ENCODE measurements at places on chromosomes 6 and 20. TPM values are rescaled to one million over a fixed set of nuclear protein-coding genes. Genes with fewer than 3 reads are reported as not detected.

Gene BTN1A1
- total RNA-seq: not detected

Gene ZNF334
- 7.9 TPM for total RNA-seq

Gene IL17F
- not detected for total RNA-seq

DNA sequence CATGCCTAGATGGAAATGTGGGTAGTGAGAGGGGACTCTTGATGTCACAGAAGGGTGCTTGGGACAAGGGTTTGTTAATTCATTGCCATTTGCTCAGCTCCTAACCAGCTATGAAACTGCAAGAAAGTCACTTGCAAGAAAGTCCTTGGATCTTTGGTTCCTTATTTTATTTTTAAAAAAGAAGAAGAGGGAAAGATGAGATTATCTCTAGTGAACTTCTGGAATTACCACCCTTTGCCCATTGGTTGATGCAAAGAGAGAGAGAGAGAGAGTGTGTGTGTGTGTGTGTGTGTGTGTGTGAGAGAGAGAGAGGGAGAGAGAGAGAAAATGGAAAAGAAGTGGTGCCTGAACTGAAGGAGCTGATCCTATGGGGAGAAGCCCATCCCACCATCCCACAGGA, 4.6 kb upstream of the SFT2D1 start:
- no peak overlapping the region for H3K4me3 ChIP-seq
- H3K27me3 ChIP-seq: no peaks in the 10 kb centered on the region
- H3K36me3 ChIP-seq: no peaks in the 10 kb centered on the region
- no peaks in the 10 kb centered on the region for H3K4me1 ChIP-seq
- no peak overlapping the region for H3K27ac ChIP-seq

DNA sequence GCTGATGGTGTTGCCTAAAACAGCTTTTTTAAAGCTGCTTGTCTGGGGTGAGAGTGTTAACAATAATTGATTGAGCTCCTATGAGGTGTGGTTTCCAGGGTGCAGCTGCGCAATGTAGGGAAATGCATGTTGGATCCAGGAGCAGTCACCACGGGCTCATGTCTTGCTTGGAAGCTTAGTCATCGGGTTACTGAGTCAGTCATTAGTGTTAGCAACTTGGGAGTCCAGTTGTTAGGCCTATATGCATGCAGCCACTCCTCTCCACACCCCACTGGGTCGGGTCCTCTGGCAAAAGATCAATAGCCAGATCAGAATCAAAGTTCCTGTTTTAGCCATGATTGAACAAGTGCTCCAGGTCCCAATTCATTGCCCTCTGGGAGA, 271.7 kb upstream of the CHD6 start:
- no peaks in the 10 kb centered on the region for H3K27me3 ChIP-seq
- no peak overlapping the region for H3K4me3 ChIP-seq
- H3K36me3 ChIP-seq: no peaks in the 10 kb centered on the region
- no peak for DNase-seq
- H3K4me1 ChIP-seq: no peaks in the 10 kb centered on the region
- no peak overlapping the region for H3K27ac ChIP-seq

- no peaks in the 10 kb centered on the region for H3K36me3 ChIP-seq
- no peaks in the 10 kb centered on the region for H3K4me1 ChIP-seq
- peaks cover 13% of the 10 kb centered on the region for H3K27me3 ChIP-seq
- DNase-seq: no peak
Observed at GRCh38 chr6:33019372-33019771, 10.0 kb upstream of the HLA-DOA start.

DNA sequence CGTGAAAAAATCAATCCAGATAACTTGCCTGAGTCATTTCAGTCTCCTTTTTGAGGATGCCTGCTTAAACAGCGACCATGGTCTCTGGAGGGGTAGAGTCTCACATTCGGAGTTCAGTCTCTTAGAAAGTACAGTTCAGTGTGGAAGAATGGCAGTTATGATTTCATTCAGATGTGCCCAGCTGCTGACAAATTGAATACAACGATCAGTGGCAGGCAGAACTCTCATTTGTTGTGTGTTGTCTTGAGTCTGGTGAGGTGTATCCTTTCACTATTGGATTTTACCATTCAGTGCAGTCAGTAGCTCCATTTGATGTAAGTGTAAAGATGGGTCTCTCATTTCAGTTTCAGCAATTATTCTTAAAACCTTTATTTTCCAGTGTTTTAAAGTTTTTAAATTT, 639 bp upstream of the TULP4 start:
- no peaks in the 10 kb centered on the region for H3K4me1 ChIP-seq
- no peak overlapping the region for H3K4me3 ChIP-seq

- DNase-seq: no peak
- no peak overlapping the region for H3K27ac ChIP-seq
- H3K27me3 ChIP-seq: no peaks in the 10 kb centered on the region
- H3K36me3 ChIP-seq: no peaks in the 10 kb centered on the region
- no peak overlapping the region for H3K4me3 ChIP-seq
Observed at GRCh38 chr6:158118886-158119285, 49.2 kb downstream of the SERAC1 start.

GRCh38 chr6:132167929-132168892, 217.0 kb upstream of the CCN2 start:
- no peak overlapping the region for H3K4me3 ChIP-seq
- H3K36me3 ChIP-seq: no peaks in the 10 kb centered on the region
- H3K27me3 ChIP-seq: no peaks in the 10 kb centered on the region
- no peaks in the 10 kb centered on the region for H3K4me1 ChIP-seq

Data from fibroblast of lung (primary cell).